Hematopoietic multipotent progenitor cell treated with erythropoietin and hydrocortisone succinate and interleukin-3 and kit ligand, for 6 days (in vitro differentiated cells): ENCODE measurements at places on chromosomes 4 and X.

- DNase-seq: no peak
Measured at GRCh38 chr4:24853142-24853541, 57.8 kb downstream of the SOD3 start.

DNA sequence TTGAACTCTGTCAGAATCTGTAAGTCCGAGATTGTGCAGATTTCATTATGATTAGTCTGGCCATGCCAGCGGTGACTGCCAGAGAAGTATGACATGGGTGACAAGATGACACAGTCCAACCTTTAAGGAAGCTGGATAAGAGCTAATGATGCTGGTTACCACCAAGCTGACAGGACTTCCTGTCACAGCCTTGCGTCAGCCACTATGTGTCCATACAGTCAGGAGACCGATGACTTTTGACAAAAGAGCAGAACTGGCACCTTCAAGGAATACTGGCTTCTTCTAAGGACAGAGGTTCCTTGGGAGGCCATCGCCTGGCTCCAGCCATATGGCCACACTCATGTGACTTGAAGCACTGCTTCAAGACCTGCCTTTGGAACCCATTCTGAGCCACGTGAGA lies 67.2 kb upstream of the TFDP3 start:
- DNase-seq: no peak

- no peak for DNase-seq
Measured at GRCh38 chr4:79964400-79965211, 108.4 kb downstream of the ANTXR2 start.

- DNase-seq: no peak
Measured at GRCh38 chr4:22546299-22546698, 30.4 kb upstream of the ADGRA3 start.

DNA sequence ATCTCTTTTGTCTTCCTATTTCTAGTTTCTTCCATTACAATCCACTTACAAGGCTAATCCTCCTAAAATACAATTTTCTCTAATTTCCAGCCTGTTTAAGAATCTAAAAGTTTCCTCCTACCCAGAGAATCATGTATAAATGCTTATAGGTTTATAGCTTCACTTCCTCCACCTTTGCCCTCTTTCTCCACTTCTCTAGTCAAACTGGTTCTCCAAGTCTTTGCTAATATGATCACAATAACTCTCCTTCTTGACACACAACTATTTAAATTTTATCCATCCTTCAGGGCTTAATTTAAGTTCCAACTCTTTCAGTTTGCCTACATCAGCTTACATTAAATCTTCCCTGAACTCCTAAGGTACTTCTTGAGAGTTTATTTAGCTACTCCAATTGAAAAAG lies 69.2 kb downstream of the RPS6KA6 start:
- no peak for DNase-seq
